Nucleus accumbens (tissue), 56 donors: ENCODE measurements at places on chromosomes 2 and 18.

- no peak for DNase-seq
Observed at GRCh38 chr2:63675026-63675425, 86.3 kb downstream of the MDH1 start.

DNA sequence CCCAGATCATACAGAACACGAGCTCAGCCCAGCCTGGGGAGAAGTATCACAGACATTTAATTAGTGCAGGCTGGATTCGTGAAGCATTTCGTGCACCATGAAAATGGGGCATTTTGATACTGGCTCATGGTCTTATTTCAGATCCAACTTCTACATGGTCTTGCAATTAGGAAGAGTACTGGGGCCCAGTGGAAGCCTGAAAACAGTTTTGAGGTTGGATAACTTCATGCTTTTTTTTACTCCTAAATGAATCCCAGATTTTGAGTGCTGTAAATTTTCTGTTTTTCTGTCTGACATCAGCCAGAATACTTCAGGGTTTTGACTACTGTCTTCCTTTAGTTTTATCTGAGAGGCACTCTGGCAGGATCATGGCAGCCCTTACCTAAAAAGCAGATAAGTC lies 160.1 kb downstream of the GFPT1 start:
- no peak for DNase-seq

GRCh38 chr2:131724019-131724418 lies 196.3 kb downstream of the CCDC74A start:
- no peak for DNase-seq

DNA sequence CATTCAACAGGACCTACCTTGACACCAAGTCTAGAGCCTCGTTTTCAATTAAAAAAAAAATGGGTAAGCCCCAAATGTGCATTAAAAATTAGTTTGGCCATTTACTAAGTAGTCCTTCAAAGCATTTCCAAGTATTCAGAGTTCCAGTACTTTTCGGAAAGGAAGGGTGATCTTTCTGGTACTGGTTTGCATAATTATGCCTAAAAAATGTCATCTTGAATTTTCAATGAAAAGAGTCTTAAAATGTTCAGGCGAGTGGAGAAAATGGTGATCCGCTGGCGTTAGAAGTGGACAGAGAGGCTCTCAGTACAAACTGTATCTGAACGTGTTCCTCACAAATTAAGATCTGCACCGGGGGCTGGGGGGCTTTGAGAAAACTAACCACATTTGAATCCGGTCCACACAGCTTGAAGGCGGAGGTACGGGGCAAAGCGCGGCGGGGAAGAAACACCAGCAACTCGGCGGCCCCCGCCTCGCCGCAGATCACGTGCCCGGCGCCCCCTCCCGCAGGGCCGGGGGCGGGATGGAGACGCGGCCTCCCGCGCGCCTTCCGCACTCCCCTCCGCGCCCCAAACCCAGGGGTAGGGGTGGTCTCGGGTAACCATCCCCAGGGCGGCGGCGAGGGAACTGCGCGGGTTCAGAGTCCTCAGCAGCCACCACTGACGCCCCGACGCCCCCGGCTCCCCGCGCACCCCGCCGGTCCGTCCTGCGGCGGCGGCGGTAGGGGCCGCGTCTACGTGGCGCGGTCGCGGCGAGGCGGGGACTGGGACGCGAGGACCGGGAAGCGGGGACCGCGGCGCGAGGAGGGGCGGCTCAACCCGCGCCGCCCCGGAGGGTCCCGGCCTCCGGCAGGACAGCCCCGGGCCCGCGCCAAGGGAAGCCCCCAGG lies 564 bp downstream of the LPIN2 start:
- DNase-seq = peak; percentile 7

- DNase-seq = no peak
Observed at GRCh38 chr2:44118257-44118656, 50.4 kb upstream of the PPM1B start.

DNA sequence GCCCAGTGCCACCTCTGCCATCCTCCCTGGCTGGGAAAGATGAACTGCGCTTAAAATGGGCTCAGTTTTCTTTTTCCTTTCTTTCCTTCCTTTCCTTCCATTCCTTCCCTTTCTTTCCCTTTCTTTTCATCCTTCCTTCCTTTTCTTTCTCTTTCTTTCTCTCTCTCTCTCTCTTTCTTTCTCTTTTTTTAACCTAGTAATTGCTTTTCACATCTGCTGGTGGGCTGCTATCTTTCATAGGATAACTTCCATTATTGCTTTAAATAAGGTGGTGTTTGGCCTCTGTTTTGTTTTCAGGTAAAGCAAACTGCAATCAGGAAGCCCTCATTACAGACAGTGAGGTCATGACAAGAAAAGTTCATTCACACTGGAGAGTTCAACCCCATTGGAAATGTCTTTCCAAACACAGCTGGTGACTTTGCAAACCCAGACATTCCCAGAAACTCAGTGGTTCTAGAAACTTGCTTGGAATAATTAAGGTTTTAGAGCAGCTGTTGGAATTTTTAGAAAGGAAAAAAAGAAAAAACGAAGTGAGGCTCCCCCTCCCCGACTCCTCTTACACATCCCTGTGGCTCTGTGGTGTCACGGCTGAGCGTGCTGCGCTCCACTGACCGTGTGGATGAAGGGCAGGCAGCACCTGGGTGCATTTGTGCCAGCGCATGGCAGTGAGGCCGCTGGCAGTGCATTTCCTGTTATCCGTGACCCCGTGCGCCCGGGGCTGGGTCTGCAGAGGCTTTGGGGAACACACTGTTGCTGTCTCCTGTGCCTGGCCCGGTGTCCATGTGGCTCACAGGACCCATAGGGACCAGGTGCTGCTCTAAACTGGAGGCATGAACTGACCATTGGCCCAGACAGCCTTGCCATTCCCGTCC lies 76.9 kb downstream of the MBP start:
- no peak for DNase-seq

DNA sequence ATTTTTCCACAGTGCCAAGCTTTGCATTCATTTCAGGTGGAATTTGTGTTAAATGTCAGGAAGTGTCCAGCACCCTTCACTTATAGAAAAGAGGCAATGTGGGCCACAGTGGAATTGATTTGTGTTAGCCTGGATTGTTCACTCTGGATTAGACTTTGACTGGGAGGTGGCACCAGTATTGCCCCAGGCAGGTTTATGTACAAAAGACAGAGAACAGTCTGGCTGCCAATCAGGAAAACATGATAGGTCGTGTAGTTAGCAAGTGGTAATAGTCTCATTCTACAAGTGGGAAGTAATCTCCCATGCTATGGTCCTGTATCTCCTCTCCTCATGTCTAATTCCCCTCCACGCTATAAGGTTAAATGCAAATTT lies 45.6 kb downstream of the RAB27B start:
- DNase-seq = no peak

- no peak for DNase-seq
Observed at GRCh38 chr2:181746844-181747243, 66.5 kb upstream of the NEUROD1 start.
